HT-29 (cell line): ENCODE measurements at places on chromosomes 3 and 15.
A peak's percentile ranks its signal among the peaks of the same experiment; 100 is the strongest.

DNA sequence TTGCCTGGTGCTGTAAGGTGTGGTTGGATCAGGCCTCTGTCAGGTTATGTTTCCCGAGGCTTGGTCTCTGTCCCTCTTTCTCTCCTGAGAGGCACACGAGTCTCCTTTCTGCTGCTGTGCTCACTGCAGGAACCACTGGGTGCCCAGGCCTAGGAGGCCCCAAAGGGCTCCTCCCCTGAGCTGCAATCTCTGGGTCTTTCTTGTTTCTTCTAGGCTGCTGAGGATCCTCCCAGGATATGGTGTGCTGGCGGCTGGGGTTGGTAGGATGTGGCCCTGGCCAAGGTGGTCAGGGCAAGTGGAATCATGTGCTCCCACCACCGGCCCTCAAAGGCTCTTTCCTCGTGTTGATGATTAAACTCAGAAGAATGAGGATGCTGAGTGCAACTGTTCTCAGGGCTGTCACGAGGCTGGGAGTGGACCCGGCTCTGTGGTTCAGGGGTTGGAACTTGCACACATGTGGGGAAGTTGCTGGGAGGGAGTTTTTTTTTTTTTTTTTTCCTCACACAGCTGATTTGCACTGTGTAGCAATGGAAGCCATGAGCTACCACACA, 43.6 kb upstream of the CTSH start:
- peak; percentile 95 for DNase-seq

DNA sequence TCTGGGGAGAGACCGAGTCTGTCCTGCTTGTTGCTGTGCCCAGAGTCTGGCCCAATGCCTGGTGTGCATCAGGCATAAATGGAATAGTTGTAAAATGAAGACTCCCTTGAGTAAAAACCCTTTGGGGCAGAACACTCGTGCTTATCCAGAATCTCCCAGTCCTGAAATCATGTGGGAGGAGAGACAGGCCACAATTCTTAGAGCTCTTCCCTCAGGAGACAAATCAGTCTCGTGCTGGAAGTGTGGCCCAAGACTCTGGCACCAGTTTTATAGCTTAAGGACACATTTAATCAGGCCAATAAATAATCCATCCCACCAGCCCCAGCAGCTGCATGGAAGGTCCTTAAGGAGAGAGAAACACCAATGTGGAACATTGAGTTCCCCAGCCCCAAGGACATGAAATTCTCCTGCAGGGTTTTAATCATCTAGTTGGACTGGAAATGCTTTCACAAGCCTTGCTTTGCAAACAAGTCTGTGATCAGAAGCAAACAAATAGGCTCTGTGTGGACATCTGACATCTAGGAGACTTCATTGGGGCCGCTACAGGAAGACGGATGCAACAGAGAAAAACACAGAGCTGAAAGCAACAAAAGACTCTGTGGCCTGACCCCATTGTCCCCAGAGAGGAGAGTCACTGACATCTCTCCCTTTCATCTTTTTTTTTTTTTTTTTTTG, 70.4 kb downstream of the LSM3 start:
- no peak for DNase-seq

GRCh38 chr15:45123397-45123796, 6.3 kb downstream of the DUOXA1 start:
- peak; percentile 33 for DNase-seq

GRCh38 chr15:69662645-69663000, 210.0 kb downstream of the RPLP1 start:
- DNase-seq: no peak

DNA sequence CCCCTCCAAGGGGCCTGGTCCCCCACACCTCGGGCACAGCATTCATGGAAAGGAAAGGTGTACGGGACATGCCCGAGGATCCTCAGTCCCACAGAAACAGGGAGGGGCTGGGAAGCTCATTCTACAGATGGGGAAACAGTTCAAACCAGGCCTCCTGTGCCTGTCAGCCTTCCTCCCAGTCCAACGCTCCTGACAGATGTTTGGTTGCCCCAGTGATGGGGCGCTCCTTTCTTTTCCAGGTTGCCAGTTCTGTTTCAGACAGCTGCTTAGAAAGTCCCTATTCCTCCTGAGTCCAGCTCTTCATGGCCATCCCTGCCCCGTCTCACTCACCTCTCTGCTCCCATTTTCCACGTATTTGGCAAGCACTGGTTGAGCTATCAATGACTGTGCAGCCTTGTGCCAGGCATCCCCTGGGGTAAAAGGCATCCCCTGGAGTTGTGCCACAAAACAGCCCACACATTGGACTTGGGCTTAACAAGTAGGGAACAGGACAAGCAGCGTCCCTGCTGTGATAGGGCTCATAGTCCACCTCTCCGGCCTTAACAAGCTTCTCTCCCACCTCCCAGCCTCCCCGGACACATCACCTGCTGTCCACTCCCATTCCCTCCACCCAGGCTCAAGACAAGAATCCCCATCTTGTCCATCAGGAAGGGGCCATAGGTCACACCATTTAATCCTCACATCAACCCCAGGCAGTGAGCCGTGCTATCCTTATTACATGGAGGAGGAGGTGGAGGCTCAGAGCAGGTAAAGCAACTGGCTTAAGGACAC, 6.6 kb downstream of the OXTR start:
- DNase-seq: no peak

DNA sequence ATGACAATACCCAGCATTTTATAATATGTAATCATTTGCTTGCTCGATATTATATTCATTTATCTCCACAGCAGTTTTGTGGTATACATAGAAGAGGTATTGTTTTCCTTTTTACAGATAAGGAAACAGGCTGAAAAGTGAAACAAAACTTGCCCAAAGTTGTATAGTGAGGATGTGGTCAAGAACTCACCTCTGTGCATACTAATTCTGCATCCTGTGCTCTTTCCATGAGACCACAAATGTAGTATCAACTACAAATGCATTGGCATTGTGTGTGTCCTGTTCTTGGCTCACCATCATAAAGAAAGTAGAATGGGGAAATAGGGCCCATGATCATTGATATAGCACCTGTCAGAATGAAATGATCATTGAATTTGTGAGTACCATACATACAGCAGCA, 167.3 kb downstream of the NECTIN3 start:
- DNase-seq: no peak

GRCh38 chr15:42726114-42726513, 10.8 kb downstream of the CDAN1 start:
- no peak for DNase-seq

- DNase-seq: no peak
These were observed 288.9 kb downstream of the ZBBX start for GRCh38 chr3:167091226-167091625.

- no peak for DNase-seq
These were observed 23.0 kb downstream of the ITGA11 start for GRCh38 chr15:68408971-68409370.

DNA sequence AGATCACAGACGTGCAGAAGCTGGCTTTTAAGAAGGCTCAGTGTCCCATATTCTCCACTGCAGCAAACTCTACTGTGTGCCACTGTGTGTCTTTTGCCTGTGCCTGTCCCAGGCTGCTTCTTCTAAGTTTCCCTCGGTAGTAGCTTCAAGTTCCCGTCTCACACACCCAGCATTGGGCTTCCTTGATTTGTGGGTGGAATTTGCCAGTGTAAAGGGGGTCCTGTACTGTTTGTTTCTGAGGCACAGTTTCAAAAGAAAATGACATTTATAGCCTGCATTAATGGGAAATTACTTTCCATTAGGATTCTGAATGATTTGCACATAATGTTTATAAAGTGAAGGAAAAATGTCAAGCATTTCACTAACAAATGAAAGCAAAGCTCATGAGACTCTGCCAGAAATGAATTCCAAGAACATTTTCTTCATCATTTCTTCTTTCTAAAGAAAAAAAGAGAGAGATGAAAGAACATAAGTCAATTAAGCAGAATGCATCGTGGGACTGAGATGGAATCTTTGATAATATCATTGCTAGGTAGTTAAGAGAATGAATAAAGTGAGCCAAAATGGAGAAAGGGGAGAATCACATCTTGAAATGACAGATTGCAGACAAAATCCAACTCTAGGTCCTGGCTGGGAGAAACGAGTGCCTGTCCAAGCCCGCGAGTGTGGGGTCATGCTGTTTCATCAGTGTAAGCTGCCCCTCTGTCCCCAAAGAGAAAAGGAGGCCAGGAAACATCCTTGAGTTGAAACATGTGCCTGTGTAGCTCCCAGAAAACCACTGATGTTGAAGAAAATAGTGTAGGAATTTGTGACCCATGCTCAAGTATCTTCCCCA, 48.6 kb upstream of the ADAMTSL3 start:
- DNase-seq: no peak

DNA sequence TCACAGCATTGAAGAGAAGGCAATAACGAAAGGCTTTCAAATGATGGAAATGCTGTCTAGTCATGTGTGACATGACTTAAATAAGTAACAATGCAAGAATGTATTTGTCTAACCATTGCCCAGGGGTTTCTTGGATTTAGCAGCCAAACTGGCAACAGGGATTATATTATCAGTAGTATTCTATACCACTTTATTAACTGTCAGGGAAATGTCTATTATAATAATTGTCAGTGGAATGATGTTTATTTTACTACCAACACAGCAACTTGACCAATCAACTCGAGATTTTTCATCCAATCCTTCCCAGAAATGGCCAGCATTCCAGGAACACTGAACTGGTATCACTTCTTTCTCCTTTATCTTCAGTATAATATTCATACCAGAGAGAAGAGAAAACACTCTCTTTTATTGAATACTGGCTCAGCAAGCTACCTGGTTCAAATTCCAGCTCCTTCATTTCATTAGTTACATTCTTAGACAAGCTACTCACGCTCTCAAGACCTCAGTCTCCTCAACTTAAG, 66.2 kb downstream of the FOXP1 start:
- no peak for DNase-seq

- DNase-seq: no peak
These were observed 142.7 kb upstream of the SYNPR start for GRCh38 chr3:63135367-63135766.

- no peak for DNase-seq
These were observed 289.1 kb downstream of the GAP43 start for GRCh38 chr3:115912372-115912771.

DNA sequence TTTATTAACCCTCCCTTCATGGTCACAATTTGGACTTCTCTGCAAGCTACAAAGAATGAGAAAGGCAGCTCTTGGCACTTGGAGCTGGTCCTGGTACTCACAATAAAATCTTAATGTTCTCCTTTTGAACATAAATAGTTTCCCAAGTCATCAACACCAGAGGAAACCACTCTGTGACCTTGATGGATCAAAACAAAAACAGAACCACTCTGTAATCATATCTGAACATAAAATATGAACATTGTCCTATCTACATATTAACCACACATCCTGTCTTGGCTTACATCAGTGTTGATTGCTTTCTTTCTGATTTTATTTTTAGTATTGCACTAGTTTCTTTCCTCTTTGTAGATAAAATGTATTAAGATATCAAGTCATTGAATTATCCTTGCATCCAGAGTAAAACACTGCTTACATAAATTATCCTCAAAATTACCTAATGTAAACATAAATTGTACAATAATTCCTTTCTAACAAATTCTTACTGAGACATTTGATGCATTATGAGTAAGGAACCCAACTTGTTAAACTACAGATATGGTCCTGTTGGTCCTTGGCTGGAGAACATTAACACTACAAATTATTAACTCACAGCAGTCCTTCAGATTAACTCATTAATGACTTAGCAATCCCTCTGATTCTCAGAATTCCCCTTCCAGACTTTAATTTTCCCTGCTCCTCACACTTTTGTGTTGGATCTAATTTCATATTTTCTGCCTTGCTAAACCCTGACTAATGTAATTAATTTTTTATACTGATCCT, 860.5 kb downstream of the DIPK2A start:
- no peak for DNase-seq

GRCh38 chr3:128727485-128727884, 1.5 kb downstream of the RAB7A start:
- peak; percentile 23 for DNase-seq

DNA sequence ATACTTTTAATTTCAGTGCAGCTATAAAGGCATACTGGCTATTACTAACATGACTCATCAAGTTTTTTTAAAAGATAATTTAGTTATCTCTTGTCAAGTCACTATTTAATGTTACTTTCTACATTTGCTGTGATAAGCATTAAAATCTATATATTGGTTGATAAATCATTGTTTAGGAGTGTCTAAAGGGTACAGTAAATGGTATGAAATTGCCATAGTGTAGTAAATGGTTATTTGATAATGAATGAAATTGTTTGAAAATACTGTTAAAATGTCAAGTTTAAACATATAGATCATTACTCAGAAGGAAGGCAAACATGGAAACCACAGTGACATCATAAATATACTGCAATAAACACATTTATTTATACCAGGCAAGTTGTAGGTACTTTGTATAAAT, 13.2 kb upstream of the BNIP2 start:
- no peak for DNase-seq

GRCh38 chr15:36358523-36358922, 220.9 kb upstream of the CDIN1 start:
- no peak for DNase-seq

GRCh38 chr3:190701096-190701532, 161.4 kb downstream of the GMNC start:
- peak; percentile 88 for DNase-seq

- no peak for DNase-seq
These were observed 18.9 kb downstream of the TLE3 start for GRCh38 chr15:70078578-70079417.

- no peak for DNase-seq
These were observed 25.2 kb downstream of the TLE3 start for GRCh38 chr15:70072479-70072878.

GRCh38 chr15:41975669-41976068, 3.3 kb upstream of the EHD4 start:
- DNase-seq: no peak

GRCh38 chr15:69700380-69700779, 247.8 kb downstream of the RPLP1 start:
- no peak for DNase-seq

GRCh38 chr3:119352863-119353527, 58.8 kb downstream of the ARHGAP31 start:
- peak; percentile 16 for DNase-seq

GRCh38 chr3:141625506-141625905, 112.6 kb upstream of the RNF7 start:
- peak; percentile 45 for DNase-seq

GRCh38 chr3:96236522-96236921, 577.9 kb upstream of the EPHA6 start:
- DNase-seq: peak; percentile 27

- no peak for DNase-seq
These were observed 119.3 kb upstream of the ADPGK start for GRCh38 chr15:72902919-72903260.

DNA sequence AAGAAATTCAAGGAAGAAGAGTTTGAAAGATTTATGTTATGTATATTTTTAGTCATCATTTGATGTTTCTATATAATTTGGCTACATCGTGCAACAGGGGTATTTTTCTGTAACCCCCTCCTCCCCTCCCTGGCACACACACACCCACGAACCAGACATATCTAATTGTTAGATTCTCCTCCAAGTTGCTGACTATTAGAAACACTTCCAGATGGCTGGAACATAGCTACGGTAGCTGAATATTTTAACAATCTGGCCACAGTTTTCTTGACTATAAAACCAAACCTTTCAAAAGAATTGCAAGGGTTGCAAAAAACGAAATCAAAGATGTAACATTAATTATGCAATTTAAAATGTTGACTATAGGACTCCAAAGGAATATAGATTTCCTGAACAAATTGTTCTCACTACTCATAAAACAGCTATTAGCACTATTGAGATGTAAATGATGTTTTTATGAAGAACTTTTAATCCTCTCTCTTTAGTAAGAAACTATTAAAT, 154.4 kb downstream of the CHL1 start:
- DNase-seq: no peak

GRCh38 chr3:197547306-197548011, 8.3 kb downstream of the BDH1 start:
- peak; percentile 46 for DNase-seq
